ENCODE measurements at places on chromosomes 3 and 15.

DNA sequence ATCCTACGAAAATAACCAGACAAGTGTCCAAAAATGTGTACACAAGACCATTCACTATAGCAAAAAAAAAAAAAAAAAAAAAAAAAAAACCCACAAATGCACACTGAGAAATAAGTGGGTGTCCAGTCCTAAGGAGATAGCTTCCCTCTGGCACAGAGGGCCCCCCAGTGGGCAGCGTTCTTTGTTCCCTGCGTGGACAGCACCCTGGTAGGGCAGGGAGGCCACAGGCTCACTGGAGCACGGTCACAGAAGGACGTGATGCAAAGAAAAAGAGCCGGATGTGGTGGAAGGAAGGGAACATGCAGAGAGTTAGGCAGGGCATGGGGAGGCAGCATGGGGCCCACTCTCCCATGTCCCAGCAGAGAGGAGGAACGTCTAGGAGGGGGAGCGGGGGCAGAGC lies 210.7 kb upstream of the NSMCE3 start:
- DNase-seq: no peak

DNA sequence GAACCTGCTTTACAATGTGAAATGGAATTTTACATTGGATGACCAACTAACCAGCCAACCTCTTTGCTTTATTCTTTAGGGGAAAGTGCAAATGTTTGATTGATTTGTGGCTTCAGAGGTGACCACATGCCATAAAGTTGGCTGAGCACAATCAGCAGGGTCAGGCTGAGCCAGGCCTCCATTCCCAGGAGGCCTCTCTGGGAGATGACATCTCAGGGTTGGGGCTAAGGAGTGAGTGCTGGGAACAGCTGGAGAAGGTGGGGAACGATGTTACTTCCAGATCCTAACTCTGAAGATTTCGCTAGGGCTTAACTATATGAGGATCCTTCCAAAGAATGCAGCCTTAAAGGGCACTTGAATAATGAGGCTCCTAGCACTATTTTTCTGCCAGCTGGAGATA lies 131.7 kb downstream of the ATP10A start:
- DNase-seq: no peak

DNA sequence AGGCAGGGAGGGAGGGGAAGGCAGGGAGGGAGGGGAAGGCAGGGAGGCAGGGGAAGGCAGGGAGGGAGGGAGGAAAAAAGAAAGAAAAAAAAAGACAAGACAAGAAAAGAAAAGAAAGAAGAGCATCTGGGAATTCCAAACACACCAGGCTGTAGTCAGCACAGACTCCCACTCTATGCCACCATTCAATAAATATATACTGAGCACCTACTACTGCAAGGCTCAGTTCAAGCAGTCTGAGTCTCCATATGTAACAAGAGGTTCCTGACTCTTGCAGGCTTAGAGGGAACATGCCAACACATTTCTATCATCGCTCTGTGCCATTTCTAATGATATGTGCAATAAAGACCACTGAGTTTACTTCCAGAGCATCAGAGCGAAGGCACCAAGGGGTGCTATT lies 47.7 kb downstream of the ANXA2 start:
- no peak for DNase-seq

DNA sequence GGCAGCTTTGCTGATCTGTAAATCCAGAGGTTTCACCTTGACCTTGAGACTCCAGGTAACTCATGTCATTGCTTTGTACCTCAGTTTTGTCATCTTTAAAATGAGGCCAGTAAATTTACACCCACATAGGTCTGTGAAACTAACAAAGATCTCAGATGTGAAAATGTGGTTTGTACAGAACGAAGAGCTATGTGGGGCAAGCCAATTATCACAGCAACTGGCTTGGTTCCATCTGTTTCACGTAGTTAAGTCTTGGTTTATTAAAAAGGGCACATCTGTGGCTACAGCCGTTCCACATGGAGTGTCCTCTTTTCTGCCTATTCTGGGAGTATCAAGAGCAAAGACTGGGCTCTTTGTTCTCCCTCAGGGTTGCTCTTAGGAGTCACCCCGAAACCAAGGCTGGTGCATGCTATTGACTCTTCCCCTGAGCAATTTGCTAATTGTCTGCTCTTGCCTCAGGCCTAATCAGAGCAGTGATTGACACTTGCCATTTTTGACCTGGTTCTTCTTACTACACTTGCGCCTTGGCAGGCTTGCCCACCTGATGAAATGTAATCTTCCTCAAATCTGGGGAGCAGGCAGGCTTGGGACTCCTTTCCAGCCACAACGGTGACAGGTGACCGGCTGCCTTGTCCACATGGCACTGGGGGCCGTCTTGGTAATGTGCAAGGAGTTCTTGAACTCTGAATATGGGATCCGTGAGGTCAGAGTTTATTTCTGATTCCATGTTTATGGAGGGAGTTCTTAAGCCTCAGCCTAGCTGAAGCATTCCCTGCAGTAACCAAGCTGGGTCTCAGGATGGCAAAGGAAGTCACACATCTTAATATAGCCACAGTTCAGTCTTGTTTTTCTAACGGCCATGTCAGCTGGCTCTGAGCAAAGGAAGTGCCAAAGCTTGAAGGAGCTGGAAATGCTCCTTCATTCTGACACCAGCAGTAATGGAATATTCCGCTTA lies 40.1 kb downstream of the EAF1 start:
- DNase-seq: no peak

GRCh38 chr15:77819851-77820728 lies 187.4 kb upstream of the LINGO1 start:
- DNase-seq: peak; percentile 76

DNA sequence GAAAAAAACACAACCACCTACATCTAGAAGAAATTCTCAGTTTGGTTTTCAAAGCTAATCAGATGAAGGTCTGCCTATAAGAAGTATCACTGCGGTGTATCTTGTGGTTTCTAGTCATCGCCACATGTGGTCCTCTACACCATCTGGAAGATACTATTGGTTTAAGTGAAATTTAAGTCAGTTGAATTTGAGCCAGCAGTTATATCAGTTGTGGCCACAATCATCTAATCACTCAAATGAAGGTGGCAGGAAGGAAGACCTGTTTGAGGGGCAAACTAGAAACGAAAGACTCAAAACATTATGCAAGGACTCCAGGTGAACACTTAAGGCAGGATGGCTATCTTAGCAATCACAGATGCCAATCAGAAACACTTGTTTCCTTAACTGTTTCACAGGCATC lies 48.7 kb downstream of the ETV5 start:
- no peak for DNase-seq

GRCh38 chr3:43882976-43883680 lies 192.4 kb downstream of the ABHD5 start:
- DNase-seq: no peak

DNA sequence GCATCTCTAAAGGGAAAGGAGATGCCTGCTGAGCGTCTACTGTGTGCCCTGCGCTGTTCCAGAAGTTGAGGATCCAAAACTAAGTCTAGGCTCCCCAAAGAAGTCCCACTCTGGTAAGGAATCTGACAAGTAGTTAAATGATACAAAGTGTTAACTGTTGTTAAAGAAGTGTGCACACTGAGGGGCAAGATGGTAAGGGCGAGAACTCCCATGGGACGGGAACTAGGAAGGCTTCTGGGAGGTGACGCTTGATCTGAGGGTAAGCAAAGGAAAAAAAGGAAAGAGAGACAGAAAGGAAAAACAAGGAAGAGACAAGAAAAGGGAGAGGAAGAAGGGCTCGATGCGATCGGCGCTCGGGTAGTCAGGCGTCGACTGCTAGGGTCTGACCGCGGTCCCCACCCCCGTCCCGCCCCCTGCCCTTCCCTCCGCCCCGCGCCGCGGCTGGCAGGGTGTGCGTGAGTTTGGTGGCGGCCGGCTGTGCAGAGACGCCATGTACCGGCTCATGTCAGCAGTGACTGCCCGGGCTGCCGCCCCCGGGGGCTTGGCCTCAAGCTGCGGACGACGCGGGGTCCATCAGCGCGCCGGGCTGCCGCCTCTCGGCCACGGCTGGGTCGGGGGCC lies at the start of gene LACTB:
Gene LACTB (plus strand): TSS at position 480 of the 620 bp plus-strand sequence. CDS start 11 bp downstream, at position 491.
- peak; percentile 97 for DNase-seq

DNA sequence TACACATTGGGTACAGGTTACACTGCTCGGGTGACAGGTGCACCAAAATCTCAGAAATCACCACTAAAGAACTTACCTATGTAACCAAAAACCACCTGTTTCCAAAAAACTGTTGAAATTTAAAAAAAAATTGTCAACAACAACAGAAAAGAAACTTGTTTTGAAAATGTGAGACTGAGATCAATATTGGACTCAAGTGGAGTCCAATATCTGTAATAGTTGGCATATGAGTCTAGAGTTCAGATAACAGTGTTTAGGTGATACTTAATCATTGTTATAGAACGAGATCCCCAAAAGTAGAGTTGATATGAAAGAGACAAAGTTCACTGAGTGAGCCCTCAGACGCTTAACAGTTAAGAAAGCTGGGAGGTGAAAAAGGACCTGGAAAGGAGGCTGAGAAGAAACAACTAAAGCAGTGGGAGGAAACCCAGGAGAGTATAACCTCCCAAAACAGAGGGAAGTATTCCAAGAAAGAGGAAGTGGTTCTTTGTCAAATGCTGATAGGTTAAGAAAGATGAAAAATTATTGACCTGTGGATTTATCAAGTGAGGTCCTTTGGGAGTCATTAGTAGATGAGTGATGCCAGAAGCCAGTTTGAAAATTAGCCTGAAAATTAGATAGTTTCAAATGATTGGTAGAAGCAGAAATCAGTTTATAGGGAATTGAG lies 388.6 kb upstream of the DPH6 start:
- DNase-seq: no peak

- DNase-seq: peak; percentile 80
Observed at GRCh38 chr15:40739047-40739446, 16.0 kb downstream of the RMDN3 start.

GRCh38 chr3:18645619-18646018 lies 220.5 kb upstream of the SATB1 start:
- DNase-seq: no peak

DNA sequence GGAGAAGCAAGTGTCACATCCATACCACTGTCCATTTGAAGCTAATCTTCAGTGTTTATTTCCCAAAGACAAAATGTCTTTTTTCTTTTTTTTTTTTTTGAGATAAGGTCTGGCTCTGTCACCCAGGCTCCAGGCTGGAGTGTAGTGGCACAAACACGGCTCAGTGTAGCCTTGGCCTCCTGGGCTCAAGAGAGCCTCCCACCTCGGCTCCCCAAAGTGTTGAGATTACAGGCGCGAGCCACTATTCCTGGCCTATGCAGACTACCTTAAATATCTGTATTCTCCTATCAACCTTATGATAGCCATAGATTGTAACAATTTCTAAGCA lies 27.7 kb upstream of the VPS33B start:
- DNase-seq: no peak

- no peak for DNase-seq
Observed at GRCh38 chr3:187027531-187028278, 97.4 kb downstream of the ST6GAL1 start.

DNA sequence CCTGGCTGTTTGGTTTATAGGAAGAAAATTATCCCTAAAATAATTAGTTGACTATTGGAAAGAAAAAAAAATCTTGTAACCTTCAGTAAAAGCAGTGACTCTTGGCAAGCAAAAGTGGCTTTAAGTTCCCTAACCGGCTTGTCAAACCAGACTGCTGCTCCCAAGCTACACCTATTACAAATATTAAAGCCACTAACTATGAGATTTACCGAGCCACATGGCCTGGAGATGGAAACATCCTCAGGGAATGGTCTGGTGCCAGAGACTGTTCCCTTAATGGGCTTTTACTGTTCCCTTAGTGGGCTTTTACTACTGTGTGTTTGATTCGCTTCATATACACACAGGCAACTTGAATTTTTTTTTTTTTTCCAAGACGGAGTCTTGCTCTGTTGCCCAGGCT lies 35.9 kb upstream of the ZNF774 start:
- DNase-seq: no peak

DNA sequence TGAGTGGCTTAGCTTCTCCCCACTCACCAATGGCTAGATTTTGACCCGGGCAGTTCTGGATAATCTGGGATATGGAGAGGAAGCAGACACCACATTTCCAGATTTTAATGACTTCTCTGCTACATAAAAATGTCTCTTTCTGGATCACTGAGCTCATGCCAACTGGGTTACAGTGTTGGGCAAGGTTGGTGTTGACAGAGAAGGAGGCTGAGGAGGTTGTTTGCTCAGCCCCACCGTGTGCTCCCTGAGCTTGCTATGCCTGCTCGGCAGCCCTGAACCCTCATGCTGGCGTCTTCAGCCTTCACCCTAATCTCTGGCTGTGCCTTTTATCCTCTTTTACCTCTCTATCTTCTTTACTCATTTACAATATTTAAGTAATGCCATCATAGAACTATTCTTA lies 53.0 kb upstream of the KPNA4 start:
- DNase-seq: no peak

DNA sequence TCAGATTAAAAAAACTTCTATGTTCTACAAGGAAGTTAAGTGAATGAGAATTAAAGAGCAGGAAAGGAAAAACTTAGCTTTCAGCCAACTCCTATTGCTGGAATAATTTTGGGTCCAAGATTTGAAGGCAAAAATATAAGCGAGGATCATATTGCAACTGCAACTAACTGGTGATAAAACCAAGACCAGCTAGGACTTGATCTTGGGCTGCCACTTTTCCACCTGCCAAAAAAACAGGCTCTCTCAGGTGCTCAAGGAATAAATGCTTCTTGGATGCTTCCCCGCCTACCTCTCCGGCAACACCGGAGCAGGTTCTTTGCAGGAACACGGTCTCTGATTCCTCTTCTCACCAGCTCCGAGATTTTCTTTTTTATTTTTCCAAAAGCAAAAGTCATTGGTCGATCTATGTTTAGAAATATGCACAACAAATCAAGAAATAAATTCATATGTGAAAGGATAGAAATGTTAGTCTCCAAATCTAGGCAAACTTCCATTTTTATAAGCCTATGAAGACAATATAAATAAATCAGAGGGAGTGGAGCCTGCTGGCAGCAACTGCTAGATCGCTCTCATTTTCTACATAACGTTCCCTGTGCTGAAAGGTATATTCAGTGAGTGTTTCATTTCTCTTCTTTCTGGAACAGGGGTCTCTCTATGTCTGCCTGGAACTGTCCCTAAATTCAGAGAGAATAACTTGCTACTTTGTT lies 241.9 kb downstream of the NTRK3 start:
- DNase-seq: no peak

DNA sequence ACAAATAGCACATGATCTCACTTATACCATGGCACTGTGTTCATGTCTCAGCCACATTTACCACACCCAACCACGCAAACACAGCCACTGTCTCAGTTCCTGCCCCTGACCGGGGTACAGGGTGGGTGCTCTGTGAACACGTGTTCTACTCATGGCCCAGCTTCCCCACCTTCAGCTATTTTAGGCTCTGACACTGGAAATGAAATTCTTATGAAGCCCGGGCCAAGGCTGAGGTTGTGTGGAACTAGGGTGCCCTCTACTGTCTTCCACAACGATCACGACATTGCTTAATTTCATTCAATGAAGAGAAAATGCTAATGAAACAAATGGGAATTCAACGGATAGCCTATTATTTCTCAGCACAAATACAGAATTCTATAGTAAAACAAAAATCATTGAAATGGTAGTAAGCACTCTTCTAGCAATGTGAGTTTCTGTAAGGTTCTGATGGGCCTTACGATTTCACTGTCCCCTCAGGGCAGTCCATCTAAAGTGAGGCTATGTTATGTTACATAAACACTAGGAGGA lies 2.1 kb upstream of the GABRA5 start:
- DNase-seq: peak; percentile 90

- DNase-seq: no peak
Observed at GRCh38 chr15:66760097-66760967, 58.3 kb downstream of the SMAD6 start.

- DNase-seq: no peak
Observed at GRCh38 chr15:101056366-101057334, 137.5 kb downstream of the LRRK1 start.

- no peak for DNase-seq
Observed at GRCh38 chr3:172302203-172302602, 146.1 kb downstream of the GHSR start.

GRCh38 chr3:139113993-139114375 lies 69.3 kb upstream of the PRR23C start:
- DNase-seq: no peak

GRCh38 chr15:61857169-61857829 lies 202.9 kb downstream of the VPS13C start:
- no peak for DNase-seq

Measured in GM23338 (cell line).